AG04450 (cell line): ENCODE measurements at places on chromosomes 1 and 21.
A peak's percentile ranks its signal among the peaks of the same experiment; 100 is the strongest.

DNA sequence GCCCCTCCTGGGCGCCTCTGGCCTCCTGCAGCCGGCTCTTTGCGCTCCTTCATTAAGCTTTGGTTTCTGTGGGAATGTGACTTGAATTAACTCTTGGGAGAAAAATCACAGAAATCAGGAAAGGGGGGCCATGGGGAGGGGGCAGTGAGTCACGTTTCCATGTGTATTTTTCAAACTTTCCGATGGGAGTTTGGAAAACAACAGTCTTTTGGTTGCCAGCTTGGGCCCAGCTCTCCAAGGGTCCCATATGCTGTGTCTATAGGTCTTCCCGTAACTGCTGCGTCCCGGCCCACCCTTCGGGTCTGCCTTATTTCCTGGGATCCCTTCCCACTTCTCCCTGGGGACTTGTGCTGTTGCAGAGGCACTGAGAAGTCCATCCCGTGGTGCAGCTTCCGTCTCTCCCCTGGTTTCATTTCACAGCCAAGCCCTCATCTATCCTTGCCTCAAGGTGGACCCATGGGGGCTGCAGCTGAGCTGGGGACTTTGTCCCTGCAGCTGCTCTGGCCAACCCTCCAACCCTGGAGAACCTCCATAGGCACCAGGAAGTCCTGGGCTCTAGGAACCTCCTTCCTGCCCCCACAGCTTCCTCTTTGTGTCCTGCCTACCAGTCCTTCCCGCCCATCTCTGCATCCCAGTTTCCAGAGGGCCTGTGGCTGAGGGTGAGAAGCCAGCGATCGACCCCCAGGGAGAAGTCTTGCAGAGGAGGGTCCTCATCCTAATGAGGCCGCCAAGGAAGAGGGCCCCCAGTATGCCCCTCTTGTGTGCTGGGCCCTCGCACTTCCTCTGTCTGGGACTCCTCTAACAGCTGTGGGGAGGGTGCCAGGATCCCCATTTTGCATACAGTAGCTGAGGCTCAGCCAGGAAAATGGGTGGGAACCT lies 11.6 kb upstream of the LMNA start:
- no peak for DNase-seq

DNA sequence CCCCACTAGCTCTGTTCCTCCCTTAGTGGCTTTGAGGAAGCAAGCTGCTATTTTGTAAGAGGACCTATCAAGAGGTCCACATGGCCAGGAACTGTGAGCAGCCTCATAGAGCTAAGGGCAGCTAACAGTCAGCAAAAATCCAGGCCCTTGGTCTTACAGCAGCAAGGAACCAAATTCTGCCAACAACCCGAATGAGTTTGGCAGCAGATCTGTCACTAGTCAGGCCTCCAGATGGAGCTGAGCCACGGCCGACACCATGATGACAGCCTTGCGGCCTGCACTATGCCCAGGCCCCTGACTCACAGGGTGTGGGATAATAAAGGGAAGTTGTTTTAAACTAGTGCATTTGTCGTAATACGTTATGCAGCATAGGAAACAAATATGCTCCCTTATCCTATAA lies 28.0 kb upstream of the H3-3A start:
- DNase-seq: peak; percentile 73

- no peak for DNase-seq
Observed at GRCh38 chr1:45230537-45230936, 24.1 kb upstream of the ZSWIM5 start.

GRCh38 chr1:94592571-94592920 lies 51.0 kb upstream of the F3 start:
- DNase-seq: no peak

DNA sequence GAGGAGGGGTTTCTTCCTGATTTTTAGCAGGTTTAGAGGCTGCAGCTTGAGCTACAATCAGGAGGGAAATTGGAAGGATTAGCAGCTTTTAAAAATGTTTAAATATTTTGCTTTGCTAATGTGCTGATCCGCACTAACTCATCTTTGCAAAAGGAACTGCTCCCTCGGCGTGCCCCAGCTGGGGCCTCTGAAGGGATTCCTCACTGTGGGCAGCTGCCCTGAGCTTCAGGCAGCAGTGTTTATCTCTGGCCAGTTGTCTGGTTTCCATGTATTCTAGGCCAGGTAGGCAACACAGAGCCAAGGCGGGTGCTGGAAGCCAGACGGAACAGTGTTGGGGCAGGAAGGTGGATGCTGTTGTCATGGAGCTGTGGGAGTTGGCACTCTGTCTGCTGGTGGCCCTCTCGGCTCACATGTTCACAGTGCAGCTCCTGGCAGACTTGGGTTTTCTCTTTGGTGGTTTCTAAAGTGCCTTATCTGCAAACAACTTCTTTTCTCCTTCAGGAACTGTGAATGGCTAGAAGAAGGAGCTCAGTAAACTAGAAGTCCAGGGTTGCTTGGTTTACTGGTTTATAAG lies 18.9 kb downstream of the NECAP2 start:
- no peak for DNase-seq

DNA sequence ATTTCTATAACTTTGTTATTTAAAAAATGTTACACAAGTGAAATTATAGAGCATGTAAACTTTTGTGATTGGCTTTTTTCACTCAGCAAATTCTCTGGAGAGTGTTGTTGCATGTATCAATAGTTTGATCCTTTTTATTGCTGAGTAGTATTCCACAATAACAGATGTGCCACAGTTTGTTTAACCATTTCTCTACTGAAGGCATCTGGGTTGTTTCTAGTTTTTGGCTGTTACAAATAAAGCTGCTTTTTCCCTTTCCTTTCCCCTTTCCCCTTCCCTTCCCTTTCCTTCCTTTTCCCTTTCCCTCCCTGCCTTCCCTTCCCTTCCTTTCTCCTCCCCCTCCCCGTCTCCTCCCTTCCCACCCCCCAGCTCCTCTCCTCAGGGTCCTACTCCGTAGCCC lies 15.9 kb downstream of the TUFT1 start:
- DNase-seq: no peak

DNA sequence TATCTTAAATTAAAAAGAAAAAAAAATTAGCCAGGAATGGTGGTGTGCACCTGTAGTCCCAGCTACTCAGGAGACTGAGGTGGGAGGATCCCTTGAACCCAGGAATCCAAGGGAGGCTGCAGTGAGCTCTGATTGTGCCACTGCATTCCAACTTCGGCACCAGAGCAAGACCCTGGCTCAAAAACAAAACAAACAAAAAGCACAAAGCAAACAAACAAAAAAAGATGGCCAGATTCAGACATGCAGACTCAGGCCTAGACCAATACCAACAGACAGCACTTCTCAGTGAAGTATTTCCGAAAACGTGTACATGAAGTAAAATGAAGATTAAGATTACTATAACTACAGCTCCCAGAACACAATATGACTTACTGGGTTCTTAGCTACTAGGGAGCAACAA lies 10.6 kb downstream of the SLC35D1 start:
- DNase-seq: no peak

GRCh38 chr1:206117151-206117948 lies at the start of gene AVPR1B:
TSS of gene AVPR1B (minus strand) at chr1:206117388. CDS start at chr1:206116890, 498 bp downstream.
- DNase-seq: no peak
